ENCODE measurements at places on chromosomes 5 and 9. TPM values are rescaled to one million over a fixed set of nuclear protein-coding genes. Genes with fewer than 3 reads are reported as not detected.

The WDR36 gene
- 79.9 TPM for total RNA-seq

The NME5 gene
- total RNA-seq, result not detected

The TMEM171 gene
- not detected for total RNA-seq

The CD274 gene
- 36.7 TPM for total RNA-seq

The CCL27 gene
- total RNA-seq, result 0.55 TPM

The CKMT2 gene
- total RNA-seq, result not detected

The ADAMTSL2 gene
- total RNA-seq, result not detected

The TICAM2 gene
- 0.85 TPM for total RNA-seq

The PCDHGB5 gene
- total RNA-seq, result 0.92 TPM

The PRUNE2 gene
- total RNA-seq, result 0.27 TPM

The AHRR gene
- total RNA-seq, result 33.3 TPM

The CCNJL gene
- not detected for total RNA-seq

The TSTD2 gene
- total RNA-seq, result 18.8 TPM

The CTXN3 gene
- not detected for total RNA-seq

The COL5A1 gene
- 0.11 TPM for total RNA-seq

The RASGRF2 gene
- 19.4 TPM for total RNA-seq

The OMD gene
- total RNA-seq, result not detected

The LRRC19 gene
- not detected for total RNA-seq

The TMEM232 gene
- total RNA-seq, result 0.80 TPM

The RRAGA gene
- total RNA-seq, result 60.8 TPM

The PAPPA gene
- total RNA-seq, result not detected

The IFNA13 gene
- total RNA-seq, result not detected

The CCNO gene
- total RNA-seq, result 0.27 TPM

The MACIR gene
- total RNA-seq, result 12.3 TPM

The FOXD4L4 gene
- total RNA-seq, result not detected

The PHYHD1 gene
- 0.68 TPM for total RNA-seq

The HMCN2 gene
- total RNA-seq, result not detected

The PRXL2C gene
- total RNA-seq, result 13.8 TPM

The STKLD1 gene
- 0.87 TPM for total RNA-seq

The SMIM33 gene
- 0.23 TPM for total RNA-seq

The TSSK1B gene
- total RNA-seq, result not detected

The BRINP1 gene
- not detected for total RNA-seq

The FAM78A gene
- total RNA-seq, result 55.3 TPM

The GRIA1 gene
- total RNA-seq, result not detected

The PRELID2 gene
- 5.6 TPM for total RNA-seq

The TEX48 gene
- total RNA-seq, result 0.68 TPM

The CRB2 gene
- total RNA-seq, result not detected

The GPR150 gene
- total RNA-seq, result 0.11 TPM

The GARIN3 gene
- total RNA-seq, result 0.30 TPM

The KIAA1958 gene
- 10.7 TPM for total RNA-seq

The CDO1 gene
- 0.18 TPM for total RNA-seq

The RPL35 gene
- 1,671 TPM for total RNA-seq

The CEP72 gene
- 30.2 TPM for total RNA-seq

The LVRN gene
- 0.07 TPM for total RNA-seq

The SLC6A18 gene
- not detected for total RNA-seq

The NR5A1 gene
- total RNA-seq, result not detected

The CAST gene
- total RNA-seq, result 110 TPM

The DDX4 gene
- total RNA-seq, result 0.09 TPM

The BAAT gene
- total RNA-seq, result not detected
